ENCODE measurements at places on chromosomes 3 and 15.

DNA sequence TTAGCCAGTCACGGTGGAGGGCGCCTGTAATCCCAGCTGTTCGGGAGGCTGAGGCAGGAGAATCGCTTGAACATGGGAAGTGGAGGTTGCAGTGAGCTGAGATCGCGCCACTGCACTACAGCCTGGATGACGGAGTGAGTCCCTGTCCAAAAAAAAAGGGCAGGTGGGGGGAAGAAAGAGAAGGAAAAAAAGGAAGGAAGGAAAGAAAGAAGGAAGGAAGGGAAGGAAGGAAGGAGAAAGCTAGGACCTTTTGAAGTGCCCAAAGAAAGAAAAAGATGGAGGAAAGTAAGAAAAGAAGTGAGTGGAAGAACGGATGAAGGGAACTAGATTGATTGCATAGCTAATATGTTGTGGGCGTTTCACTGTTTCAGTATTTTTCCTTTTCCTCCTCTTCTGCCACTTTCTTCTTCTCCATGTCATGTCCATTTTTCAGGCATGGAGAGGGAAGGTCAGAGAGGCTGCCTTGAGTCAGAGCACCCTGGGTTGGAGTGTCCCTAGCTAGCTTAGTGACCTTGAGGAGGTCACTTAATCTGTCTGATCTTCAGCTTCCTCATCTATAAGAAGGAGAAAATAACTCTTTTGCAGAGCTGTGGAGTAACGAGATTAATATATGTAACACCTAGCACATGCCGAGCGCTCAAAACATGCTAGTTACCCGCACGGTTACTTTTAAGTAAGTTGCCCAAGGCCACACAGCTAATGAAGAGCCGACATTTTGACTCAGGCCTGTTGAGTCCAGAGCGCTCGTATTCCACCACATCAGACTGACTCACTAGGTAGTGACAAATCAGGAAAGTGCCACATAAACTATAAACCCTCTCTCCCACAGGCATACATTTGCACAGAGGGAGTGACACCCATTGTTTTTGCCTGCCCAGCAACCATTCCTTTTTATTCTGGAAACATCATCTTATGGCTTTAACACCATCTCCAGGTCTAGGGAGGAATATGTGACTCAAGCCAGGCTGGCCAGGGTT lies 42.2 kb downstream of the BHLHE40 start:
- no peak for DNase-seq

DNA sequence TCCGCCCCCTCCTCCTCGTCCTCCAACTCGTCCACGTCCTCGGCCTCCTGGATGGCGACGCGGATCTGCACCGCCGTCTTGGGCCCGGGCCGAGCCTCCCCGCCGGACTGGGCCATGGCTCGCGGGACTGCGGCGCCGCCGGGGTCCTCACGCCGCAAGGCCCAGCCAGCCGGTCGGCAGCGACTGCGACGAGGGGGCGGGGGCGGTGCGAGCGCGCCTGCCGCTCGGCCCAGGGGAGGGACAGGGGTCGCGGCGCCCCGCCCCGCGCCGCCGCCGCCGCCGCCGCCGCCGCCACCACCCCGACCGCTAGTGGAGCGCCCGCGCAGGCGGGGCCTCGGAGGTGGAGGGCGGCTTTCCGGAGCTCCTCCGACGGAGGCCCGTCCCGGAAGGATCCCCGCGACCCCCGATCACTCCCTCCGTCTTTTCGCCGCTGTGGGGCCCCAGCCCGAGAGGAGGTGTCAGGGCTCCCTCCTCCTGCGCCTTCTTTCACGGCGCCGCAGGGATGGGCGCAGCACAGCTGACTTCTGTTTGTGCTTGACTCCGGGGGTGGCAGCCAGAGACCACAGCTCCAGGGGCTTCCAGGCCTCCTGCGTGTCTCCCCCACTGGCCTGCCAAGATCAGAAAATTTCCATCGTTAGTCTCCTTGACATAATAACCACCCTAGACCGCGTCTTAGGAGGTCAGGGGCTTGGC lies at the start of gene LARP6:
Gene LARP6, minus strand, starts transcription at position 185 of the 693 bp plus-strand sequence. Its CDS starts 69 bp downstream, at position 116.
- peak; percentile 53 for DNase-seq

DNA sequence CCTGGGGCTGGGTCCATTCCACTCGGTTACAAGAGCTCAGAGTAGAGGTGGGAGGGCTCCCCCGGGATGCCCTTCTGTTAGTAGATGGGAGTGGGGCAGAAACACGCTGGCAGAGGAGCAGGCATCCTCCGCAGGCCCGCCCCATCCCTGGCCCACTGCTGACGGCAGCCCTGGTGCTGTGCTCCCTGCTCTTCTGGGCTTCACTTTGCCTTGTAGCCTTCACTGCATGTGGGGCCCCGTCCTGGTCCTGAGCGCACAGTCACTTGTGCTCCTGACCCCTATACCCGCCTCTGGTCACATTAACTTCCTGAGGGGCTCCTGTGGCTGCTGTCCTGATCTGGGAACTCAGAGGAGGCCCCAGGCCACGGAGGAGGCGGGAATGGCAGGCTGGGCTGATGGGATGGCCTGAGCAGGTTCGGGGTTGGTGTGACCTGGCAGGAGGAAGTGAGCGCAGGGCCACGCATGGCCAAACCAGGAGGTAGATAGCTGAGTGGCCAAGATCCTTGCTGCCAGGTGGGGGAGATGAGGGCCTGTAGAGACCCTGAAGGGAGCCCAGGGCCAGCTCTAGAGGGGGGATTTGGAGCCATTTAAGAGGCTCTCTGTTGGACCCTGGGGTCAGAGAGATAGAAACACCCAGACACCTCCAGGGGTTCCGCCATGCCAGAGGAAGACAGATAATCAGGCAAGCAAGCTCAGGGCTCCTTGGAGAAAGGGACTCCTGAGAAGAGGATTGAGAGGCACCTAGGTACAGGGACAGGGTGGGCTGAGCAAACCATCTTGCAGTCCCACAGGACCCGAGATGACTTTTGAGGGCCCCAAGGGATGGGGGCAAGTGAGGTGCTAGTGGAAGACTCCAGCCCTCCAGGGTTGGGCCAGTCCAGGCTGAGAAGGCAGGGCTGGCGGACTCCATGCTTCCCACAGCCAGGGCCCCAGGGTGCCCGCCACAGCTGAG lies 92.2 kb upstream of the PRR23E start:
- DNase-seq, result no peak

- no peak for DNase-seq
These were observed 39.5 kb downstream of the GOLGA6L10 start for GRCh38 chr15:82309802-82310201.

DNA sequence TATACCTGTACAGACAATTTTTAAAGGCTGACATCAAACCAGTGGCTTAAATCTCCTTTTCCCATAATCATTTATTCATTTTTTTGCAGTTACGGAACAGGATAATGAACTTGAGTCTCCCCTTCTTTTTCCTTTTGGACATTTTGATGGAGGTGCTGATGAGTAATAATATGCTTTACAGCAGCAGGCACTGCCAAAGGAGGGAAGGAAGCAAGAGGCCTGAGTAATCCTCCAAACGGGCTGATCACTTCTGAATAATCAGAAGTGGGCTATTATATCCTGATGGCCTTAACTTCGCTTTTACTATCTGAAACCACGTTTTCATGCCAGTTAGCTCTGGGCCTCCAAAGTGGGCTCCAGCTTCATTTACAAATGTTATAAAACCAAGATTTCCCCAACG lies 527.2 kb downstream of the FOXP1 start:
- DNase-seq, result peak; percentile 55

DNA sequence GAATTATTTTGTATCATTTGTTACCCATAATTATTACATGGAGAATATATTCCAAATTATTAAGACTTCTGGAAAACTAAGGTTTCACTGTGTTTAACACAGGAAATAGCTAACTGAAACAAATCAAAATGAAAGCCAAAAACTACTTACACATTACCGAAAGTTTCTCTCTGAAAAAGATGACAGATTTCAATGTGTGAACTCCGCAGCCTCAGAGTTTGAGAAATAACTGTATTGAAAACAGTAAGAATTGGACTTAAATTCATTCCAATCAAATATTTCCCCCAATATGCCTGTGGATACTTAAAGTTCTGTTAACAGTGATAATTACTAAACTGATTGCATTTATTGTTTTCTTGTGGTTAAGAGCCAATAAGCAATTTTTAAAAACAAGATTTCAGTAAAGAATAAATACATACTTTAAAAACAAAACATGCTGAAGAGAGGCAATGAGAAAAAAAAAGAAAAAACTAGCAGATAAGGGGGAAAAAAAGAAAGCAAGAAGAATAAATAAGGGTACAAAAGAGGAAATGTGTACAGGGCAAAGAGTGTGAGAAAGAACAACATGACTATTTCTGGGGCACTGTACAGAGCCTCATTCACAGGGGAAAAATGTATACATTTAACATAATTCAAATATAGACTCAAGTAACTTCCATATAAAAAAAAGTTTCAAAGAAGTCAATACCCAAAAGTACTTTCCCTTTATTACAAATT lies 30.7 kb downstream of the DENND4A start:
- DNase-seq, result no peak

DNA sequence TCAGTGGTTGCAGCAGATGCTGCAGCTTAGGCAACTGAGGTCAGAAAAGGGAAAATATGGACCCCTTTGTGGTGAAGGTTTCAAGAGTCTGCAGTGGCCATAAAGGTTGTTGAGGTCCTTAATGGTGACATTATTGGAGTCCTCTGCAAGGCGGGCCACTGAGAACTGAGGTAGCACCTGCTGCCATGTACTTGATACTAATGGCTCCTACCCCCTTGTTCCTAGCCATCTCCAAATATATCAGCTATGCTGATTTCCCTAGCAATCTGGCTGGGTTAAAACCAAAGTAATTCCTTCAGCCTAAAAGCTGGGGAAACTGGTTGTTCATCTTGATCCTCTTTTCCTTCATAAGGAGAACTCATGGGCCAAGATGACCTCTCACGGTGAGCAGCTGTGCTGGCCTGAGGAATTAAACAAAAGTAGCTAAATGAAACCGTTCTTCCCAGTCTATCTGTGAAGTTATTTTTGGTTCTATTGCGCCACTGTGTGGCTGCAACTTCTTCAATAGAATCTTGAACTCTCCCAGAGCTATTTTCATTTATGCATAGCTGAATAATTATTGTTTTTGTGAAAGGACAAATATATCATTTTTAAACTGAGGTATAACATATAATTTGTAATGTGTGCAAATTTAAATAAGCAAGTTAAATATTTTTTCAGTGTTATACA lies 76.1 kb upstream of the PLSCR4 start:
- DNase-seq, result peak; percentile 17

DNA sequence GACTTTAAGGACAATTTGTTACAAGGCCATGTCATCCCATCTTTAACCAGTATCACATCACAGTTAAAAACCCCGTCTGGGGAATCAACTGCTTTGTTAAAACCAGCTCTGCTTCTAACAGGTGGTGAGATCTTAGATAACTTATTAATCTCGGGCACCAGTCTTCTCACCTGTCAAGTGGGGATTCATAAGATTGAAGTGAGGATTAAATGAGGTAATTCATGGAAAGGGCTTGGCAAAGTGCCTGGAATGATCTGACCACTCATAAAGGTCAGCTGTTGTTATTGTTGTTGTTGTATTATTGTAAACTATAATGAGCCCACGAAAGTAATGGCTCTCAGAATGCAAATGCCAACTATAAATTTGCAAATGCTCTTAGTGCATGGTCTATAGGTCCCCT lies 30.1 kb upstream of the SLC24A5 start:
- DNase-seq, result no peak

DNA sequence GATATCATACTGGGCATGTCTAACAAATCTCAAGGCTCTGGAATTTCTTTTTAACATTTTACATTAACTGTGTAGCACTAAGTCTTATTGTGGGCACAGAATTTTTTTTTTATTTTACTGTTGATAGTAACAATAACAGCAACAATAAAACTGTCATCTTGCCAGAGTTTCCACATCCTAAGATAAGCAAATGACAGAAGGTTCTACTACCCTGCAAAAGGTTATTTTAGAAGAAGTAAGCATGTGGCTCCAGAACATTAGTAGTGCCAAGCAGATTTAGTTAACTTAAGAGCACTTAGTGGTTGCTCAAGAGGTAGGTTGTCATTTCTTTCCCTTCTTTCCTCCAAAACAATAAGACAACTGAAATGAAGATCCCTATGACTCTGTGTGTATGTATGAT lies 743.0 kb upstream of the CBLB start:
- peak; percentile 28 for DNase-seq

DNA sequence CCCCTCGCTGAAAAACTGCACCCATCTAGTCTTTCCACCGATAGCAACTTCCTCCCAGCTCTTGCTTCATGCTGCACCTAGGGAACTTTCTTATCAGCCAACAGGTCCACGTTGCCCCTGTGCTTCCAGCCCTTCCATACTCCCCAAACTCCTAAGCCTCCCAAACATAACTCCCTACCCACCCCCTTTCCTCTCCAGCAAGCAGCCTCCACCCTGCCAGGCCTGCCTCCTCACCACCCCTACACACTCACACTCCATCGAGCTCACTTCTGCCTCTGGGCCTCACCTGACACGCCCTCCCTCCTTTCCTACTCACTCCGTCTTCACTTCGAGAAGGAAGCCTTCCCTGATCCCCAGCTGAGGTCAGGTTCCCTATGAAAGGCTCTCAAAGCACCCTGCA lies 8.1 kb downstream of the INSYN1 start:
- no peak for DNase-seq

- DNase-seq, result no peak
These were observed 42.9 kb upstream of the ACTC1 start for GRCh38 chr15:34838282-34838681.

DNA sequence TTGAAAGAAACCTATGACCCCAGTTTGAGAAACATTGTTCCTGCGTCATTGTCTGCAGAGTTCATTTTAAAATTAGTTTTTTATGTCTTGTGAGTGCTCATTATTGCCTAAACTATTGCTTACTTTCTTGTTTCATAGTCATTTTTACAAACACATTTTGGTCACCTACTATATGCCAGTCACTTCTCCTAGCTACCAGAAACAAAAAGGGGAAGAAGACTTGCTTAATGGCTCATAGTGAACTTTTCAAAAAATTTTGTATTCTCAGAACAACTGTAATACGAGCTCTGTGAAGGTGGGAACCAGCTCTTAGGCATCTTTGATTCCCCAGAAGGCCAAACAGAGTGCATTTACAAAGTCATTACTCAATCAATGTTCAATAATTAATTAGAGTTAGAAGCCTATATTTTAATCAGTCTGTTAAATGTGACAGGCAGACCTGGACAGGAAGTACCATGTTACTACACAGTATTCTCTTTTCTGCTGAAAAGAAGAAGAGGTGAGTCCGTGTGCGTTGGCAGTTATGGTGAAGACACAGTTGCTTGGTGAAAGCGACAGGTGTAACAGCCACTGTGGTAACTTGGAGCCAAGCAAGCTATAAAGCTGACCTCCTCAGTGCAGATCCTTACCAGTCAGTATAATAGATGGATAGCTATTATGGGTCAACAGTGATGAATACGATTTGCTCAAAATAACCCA lies 46.6 kb downstream of the DPPA2 start:
- no peak for DNase-seq

- no peak for DNase-seq
These were observed 255.3 kb downstream of the RBMS3 start for GRCh38 chr3:29536016-29536758.

GRCh38 chr15:57460208-57460816 lies 84.0 kb downstream of the CGNL1 start:
- no peak for DNase-seq

Data from NCI-H226 (cell line).